ENCODE measurements at places on chromosomes 5 and 9.

GRCh38 chr9:121577572-121577971, 73.9 kb upstream of the DAB2IP start:
- H3K27ac ChIP-seq: no peak overlapping the region
- no peak overlapping the region for H3K4me3 ChIP-seq
- H3K36me3 ChIP-seq: no peaks in the 10 kb centered on the region

DNA sequence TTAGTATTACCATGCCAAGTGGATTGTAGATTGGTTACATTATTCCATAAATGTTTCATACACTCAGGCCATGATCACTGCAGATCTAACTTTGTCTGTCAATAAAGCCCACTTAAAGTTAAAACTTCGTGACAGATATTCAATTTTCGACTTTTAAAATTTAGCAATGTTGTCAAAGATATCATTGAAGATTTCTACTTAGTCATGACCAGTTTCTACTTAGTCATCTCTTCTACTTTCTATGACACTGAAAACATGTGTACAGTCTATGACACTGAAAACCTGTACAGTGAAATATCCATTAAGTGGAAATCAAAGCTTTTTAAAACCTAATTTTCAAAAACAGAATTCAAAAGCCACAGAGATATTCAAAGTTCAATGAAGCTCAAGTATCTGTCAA, 258.2 kb downstream of the MCTP1 start:
- H3K36me3 ChIP-seq: no peaks in the 10 kb centered on the region
- H3K4me1 ChIP-seq: no peaks in the 10 kb centered on the region
- no peak overlapping the region for H3K27ac ChIP-seq
- no peak overlapping the region for H3K4me3 ChIP-seq

DNA sequence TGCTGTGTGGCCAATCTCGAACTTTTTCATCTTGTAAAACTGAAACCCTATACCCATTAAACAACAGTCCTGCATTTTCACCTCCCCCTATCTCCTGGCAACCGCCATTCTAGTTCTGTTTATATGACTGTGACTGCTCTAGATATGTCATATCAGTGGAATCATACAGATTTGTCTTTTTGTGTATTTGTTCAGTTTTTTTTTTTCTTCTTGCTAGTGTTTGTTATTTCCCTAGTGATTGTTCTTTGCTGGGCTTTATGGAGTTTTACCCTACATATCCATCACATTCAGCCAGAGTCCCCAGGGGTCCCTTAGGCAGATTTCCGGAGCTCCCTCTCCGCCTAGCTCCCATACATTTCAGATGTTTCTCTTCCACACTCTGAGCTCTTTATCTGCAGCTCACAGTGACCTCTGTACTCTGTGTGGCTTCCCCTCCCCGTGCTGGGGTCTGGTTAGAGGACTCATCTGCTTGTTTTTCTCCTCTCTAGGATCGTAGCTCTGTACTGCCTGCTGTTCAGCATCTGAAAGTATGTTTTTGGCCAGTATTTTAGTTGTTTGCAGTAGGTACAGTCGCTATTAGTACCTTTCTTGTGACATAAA, 25.1 kb upstream of the CARTPT start:
- peaks cover 5% of the 10 kb centered on the region for H3K4me1 ChIP-seq
- DNase-seq: no peak
- no peaks in the 10 kb centered on the region for H3K27me3 ChIP-seq
- H3K36me3 ChIP-seq: no peaks in the 10 kb centered on the region

- H3K4me1 ChIP-seq: no peaks in the 10 kb centered on the region
- H3K27me3 ChIP-seq: peaks cover 4% of the 10 kb centered on the region
- H3K27ac ChIP-seq: no peak within 1 kb of the TSS
- no peak within 1 kb of the TSS for H3K4me3 ChIP-seq
Observed at GRCh38 chr9:116153765-116154333, at the start of gene PAPPA. TSS of gene PAPPA (plus strand) at chr9:116153791. CDS start at chr9:116154173, 382 bp downstream.

Data from CD8-positive, alpha-beta memory T cell (primary cell).